ENCODE measurements at places on chromosomes 5 and 9.

DNA sequence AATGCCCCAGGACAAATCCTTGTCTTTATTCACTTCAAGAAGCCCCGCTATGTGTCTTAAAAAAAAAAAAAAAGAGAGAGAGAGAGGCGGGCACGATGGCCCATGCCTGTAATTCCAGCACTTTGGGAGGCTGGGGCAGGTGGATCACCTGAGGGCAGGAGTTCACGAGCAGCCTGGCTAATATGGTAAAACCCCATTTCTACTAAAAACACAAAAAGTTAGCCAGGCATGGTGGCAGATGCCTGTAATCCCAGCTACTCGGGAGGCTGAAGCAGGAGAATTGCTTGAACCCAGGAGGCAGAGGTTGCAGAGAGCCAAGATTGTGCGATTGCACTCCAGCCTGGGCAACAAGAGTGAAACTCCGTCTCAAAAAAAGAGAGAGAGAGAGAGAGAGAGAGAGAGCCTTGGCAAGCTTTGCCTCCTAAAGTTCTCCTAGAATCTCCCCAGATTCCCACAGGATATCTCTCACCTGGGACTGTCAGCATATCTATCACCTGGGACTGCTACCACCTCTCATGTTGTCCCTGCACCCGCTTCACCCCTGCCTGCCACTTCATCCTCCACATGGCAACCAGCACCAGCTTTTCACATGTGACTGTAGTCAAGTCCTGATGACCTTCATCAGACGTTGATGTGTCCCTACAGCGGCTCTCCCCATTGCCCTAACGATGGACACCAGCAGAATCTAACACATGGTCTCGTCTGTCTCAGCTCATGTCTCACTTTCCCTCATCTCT, 5.8 kb downstream of the ITK start:
- DNase-seq: no peak

GRCh38 chr5:169810524-169810923, 169.8 kb downstream of the INSYN2B start:
- DNase-seq: no peak

DNA sequence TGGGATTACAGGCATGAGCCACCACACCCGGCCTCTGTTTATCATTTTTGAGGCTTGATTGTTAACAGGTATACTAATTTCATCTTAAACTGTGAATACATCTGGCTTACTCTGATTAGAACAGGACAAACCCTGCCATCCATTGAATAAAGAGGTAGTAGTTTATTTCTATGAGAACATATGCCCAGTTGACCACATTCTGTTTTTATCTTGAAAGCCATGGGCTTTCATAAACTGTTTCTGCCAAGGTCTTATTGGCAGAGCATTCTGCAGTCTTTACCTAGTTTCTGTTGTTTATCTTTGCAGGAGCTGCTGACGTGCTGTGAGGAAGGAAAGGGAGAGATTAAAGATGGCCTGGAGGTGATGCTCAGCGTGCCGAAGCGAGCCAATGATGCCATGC, 184.9 kb upstream of the OTULINL start:
- DNase-seq: no peak

DNA sequence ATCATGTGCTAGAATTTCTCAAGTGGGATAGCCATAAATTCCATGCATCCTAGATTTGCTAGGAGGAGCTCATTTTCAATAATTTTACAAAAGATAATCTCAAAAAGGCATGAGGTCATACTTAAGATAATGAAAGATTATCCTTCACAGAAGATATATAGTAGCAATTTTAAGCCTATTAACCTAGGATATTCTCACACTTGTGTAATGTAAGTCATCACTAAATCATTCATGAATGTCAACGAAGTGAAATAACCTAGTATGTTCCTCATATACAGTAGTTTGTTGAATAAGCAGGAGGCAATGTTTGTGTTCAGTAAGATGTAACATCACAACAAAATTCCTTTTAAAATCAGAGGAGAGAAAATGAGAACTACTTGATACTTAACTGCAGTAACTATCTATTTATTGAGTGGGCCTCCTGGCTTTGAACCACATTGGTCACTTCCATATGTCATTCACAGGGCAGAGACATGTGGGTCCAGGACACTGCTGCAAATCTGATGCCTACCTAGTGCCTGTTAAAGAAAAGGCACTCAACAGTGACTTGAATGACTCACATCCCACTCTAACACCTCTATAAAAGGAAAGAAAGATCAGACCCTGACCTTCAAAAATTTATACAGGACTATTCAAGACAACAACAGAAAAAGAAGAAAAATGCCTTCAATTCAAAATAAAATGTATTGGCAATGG, 8.2 kb downstream of the LIFR start:
- DNase-seq: no peak

GRCh38 chr5:163869581-163869980, 364.2 kb downstream of the MAT2B start:
- no peak for DNase-seq

- DNase-seq: no peak
These were observed 37.4 kb downstream of the LHFPL2 start for GRCh38 chr5:78611126-78611605.

DNA sequence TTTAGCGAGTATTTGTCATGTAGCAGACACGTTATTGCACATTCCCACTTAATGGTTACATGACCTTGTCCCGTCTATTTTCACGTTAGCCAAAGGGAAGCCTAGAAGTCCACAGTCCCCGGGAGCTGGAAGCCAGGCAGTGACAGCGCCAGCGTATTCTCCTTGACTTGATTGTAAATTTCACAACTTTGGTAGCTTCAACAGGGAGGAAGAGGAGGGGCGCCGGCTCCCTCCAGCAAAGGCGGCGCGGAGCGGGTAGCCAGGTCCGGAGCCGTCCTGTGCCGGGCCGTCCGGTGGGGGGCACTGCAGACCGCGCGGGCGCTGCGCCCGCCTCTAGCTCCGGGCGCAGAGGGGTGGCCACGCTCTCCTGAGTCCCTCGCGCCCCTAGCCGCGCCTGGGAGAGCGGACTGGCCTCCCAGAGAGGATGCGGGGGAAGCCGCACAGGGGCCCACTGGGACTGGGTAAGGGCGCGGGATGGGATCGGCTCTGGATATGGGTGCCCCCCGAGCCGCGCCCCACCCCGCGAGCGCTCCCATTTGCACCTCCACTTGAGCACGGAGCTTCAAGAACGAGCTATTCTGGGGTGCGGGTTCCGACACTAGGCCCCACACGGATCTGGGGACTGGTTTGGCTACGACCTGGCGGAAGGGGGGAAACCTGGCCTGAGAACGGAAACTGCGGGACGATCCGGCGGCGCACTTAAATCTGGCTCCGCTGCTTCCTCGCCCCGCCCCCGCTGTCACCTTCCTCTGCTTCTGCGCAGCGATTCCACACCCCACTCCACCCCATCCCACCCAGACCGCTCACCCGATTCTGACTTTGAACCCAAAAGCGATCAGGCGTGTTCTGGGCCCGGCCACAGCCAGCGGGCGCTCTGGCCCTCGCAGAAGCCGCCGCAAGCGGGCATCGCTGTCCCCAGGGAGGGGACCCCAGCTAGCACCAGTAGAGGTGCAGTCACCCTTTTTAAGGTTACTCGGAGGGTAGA, 23.8 kb downstream of the KLF4 start:
- DNase-seq: peak; percentile 29

GRCh38 chr9:81461196-81461595, 228.2 kb downstream of the TLE1 start:
- no peak for DNase-seq

DNA sequence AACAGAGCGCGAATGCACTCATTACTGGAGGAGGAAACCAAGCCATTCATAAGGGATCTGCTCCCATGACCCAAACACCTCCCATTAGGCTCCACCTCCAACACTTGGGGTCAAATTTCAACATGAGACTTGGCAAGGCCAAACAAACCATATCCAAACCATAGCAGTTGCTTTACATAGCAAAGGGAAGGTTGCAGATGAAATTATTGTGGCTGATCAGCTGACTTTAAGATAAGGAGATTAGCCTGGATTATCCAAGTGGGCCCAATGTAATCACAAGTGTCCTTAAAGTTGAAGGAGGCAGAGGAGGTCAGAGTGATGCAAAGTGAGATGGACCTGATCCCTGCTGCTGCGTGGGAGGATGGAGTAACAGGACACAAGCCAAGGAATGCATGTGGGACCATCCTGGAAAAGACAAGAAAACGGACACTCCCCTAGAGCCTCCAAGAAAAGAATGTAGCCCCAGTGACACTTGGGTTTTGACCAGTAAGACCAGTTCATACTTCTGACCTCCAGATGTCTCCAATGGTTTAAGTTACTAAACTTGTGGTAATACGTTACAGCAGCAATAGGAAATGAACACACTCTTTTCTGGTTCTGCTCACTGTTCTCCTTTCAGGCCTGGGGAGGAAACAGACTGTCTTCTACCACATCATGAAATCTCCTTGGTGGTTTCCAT, 167.3 kb downstream of the GNAQ start:
- no peak for DNase-seq

GRCh38 chr5:129041196-129041881, 53.2 kb upstream of the ISOC1 start:
- no peak for DNase-seq

DNA sequence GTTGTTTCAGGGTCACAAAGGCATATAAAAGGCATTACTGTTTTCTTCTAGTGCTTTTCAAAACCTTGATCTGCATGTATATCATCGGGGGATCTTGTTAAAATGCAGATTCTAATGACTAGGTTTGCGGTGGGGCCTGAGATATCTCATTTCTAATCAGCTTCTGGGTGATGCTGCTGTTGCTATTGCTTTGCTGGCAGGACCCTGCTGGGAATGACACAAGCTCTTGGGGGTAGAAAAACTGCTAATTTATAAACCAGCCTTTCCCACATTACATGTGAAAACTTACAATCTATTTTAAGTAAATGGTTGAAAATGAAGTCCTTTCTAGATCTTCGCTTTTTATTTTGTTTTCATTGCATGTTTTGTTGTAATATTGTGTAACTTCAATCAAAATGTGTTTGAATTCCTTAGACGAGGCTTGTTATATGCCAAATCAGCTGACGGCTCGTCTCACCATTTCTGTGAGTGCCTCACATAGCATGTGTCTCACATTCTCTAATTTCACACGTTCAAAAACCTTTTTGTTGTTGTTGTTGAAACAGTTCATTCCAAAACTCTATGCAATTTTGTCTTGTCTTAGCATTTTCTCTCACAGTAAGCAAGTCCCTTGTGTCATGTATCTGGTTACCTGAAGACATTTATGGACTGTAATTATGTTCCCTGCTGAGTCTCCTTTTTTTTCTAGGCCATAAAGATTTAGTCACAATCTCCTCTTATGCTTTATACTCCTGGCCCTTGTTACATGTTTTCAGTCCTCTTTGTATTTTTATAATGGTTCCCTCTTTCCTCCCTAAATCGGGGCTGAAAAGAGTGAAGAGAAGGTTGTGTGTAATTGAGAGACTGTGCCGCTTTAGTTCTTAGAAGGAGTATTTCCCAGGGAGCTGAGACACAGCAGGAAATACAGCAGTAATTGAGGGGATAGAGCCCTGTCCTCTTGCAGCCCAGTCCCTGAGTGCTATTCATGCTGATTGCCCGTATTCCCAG, 521.0 kb upstream of the SEMA6A start:
- no peak for DNase-seq

DNA sequence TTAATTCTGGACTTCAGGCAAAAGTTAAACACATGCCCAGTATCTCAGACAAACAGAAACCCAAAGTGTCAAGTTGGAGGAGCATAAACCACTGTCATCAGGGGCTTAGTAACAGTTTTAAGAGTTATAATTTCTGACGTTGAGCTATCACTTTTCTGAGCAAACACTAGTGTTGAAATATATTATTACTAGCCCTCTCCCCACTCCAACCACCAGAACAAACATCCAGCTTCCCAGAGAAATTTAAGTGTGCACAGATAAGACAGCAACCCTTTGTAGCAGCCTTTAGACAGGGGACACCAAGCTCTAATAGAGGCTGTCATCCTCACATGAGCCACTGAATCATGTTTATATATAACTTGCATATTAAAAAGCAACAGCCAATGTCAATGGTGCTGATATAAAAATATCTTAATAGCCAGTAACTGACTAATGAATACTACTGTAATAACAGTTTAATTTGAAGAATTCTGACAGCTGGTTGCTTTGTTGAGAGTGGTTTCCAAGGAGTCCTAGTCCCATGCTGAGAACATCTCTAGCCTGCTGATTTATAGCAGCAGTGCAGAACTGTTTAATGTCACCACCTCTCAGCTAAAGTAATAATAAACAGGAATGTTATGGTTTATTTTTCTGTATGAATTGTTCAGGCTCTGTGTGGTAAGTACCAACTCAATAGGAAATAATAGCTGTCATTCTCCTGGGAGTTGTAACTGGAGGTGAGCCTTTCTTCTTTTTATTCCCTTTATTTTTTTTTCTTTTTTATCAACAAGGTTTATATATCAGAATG, 528.7 kb upstream of the ZNF608 start:
- DNase-seq: no peak

- DNase-seq: no peak
These were observed 40.5 kb downstream of the CDO1 start for GRCh38 chr5:115775999-115776398.

- DNase-seq: no peak
These were observed 1222.5 kb upstream of the NUDT12 start for GRCh38 chr5:104785097-104785496.

DNA sequence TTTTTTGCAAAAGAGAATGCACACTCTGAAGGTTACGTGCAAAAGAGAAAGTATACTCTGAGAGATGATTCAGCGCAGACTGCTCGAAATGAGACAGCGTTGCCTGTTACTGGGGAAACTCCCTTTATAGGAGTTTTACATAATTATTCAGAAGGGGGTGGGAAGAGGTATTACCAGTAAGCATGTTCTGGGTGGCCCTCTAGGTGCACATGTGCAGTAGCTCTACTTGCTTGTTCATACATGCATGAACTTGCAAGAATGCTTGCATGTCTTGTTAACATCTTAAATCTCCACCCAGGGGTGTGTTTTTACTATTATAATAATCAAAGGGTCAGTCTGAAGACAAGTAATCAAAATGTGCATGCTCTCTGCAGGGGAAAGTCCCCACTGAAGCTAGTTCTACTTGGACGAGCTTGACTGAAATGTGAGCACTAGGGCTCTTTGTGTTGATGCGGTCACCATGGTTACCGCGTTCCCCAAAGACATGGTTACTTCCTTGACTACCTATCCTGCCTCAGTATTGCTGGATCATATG, 75.5 kb downstream of the SGCD start:
- no peak for DNase-seq

- no peak for DNase-seq
These were observed 203.9 kb upstream of the OR13F1 start for GRCh38 chr9:104300124-104300523.

- no peak for DNase-seq
These were observed 171.8 kb downstream of the SEMA5A start for GRCh38 chr5:9374025-9374424.

GRCh38 chr9:33307067-33307466, 16.8 kb downstream of the NFX1 start:
- no peak for DNase-seq

Measured in dorsolateral prefrontal cortex (tissue), 122 donors.